ENCODE measurements at places on chromosomes 5 and 9.

DNA sequence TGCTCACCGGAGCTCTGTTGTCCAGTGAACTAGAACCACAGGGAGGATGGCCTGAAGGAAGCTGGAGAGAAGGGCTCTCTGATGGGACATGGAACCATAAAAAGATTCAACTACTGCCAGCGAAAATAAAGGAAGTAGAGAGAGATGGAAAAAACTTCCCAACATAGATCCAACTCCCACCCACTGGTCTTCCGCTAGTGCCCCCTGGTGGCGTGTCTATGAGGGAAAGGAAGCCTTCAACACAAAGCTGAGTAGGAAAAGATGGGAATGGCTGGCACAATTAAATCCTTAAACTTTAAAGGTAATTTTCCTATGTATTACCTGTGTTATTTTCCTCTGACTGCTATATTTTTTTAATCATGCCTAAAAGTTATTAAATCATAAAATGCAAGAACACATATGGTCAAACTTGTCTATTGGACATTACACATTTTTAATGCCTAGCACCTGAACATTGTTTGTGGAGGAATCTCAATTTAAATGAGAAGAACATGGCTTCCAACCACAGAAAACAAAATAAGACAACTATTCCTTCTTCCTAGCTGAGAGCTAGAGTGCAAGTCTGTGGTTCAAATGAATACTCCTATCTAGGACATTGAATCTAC, 51.5 kb downstream of the CEP120 start:
- no peak for DNase-seq

DNA sequence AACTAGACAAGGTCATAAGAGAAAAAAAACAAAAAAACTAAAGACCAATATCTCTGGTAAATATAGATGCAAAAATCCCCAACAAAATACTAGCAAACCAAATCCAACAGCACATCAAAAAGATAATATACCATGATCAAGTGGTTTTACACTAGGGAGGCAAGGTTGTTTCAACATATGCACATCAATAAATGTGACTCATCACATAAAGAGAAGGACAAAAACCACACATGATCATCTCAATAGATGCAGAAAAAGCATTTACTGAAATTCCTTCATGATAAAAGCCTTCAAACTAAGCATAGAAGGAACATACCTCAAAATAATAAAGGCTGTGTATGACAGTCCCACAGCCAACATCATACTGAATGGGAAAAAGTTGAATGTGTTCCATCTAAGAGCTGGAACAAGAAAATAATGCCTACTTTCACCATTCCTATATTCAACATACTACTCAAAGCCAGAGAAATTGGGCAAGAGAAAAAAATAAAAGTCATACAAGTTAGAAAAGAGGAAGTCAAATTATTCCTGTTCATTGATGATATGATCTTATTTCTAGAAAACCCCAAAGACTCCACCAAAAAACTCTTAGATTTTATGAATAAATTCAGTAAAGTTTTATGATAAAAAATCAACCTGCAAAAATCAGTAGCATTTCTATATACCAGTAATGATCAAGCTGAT, 72.2 kb upstream of the FAM169A start:
- no peak for DNase-seq

- DNase-seq: no peak
Measured at GRCh38 chr5:34656700-34657273, 659 bp downstream of the RAI14 start.

GRCh38 chr5:74212336-74212735, 428.2 kb downstream of the ENC1 start:
- no peak for DNase-seq

- no peak for DNase-seq
Measured at GRCh38 chr9:133171161-133171961, 7.6 kb upstream of the GBGT1 start.

DNA sequence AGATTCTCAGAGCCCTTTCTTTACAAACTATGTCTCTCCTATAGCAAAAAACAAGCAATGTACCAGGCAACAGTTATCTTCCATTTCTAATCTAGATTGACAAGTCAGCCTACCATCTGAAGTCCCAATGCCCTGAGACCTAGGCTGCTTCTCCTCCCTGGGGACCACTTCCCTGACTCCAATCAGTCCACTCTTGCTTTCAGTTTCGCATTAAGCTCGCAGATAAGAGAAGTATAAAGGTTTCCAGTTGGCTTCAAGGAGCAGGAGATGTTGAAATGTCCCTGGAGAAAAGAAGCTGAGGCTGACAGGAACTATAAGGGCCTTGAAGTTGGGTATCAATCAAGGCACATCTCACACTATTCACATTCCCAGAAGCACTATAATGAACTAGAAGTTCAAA, 32.3 kb downstream of the ERP44 start:
- DNase-seq: no peak

- DNase-seq: no peak
Measured at GRCh38 chr5:142391058-142391845, 66.4 kb upstream of the SPRY4 start.

DNA sequence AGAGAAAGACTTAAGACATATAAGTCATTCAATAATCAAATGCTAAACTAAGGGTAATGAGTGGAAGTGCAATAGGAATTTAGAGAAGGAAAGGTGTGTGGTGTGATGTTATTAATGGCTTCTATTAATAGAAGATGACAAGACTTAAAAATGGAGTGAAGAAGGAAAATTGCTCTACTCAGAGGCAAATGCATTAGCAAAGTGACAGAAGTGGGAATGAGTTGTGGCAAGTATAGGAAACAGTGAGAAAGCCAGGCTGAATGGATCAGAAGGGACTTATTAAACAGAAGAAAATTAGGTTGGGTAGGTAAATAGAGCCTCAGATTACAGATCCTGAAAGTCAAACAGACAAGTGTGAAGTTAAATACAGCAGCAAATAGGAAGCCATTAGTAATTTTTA, 5.7 kb downstream of the SKIC3 start:
- DNase-seq: no peak

GRCh38 chr9:106707291-106707690, 155.7 kb upstream of the ZNF462 start:
- no peak for DNase-seq

DNA sequence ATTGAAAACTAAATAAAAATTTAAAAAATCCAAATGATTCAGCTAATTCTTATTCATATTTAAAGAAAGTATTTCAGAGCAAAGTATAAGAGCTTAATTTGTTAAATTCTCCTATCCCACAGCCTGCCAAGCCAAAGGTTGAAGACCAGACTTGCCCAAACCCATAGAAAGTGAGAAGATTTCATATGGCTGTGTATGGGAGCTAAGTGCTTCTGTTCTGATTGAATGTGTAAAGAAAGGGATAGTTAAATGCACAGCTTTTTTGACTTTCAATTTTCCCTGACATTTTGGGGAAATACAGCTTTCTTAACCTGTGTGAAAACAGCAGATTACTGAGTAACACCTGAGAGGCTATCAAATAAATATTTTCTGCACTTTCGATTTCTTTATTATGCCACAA, 125.0 kb upstream of the MTAP start:
- DNase-seq: no peak

- no peak for DNase-seq
Measured at GRCh38 chr9:37994639-37995347, 74.2 kb downstream of the SHB start.

DNA sequence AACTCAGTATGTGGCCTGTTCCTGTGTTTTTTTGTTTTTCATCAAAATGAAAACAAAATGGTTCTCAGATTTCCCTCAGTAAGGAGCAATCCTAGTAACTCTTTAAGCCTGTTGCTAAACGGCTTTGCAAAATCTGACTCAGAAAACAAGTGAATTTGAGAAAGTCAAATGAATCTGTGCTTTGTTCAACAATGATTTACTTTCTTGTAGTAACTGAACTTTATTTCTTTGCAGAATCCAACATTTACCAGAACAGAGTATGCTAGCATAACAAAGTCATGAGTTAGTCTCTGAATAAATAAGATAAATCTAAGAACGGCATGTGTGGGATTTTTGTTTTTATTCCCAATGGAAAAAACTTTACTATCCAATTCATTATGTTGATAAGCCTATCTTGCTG, 93.8 kb downstream of the OXCT1 start:
- no peak for DNase-seq
